ENCODE measurements at places on chromosomes 13 and 19. TPM values are rescaled to one million over a fixed set of nuclear protein-coding genes. Genes with fewer than 3 reads are reported as not detected.

DNA sequence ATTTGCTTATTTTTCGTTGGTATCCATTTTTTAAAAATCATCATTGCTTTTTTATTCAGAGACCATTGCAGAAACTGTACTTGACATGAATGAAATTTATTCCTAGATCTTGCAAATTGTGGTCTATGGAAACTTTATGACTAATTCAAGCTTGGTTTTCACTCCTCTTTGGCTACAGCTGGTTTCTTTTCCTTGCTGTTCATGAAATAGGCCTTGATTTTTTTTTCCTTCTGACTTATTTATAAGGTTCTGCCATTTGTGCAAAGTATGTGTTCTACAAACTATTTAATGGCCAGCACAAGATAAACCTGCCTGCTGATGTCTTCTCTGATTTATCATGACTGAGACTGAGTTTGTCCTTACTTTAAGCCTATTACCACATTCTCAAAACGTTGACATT is 764.0 kb upstream of the SLITRK5 start:
- no peak overlapping the region for H3K27ac ChIP-seq
- H3K36me3 ChIP-seq, result no peaks in the 10 kb centered on the region
- H3K27me3 ChIP-seq, result peaks cover 2% of the 10 kb centered on the region
- no peak for DNase-seq
- no peaks in the 10 kb centered on the region for H3K4me1 ChIP-seq

DNA sequence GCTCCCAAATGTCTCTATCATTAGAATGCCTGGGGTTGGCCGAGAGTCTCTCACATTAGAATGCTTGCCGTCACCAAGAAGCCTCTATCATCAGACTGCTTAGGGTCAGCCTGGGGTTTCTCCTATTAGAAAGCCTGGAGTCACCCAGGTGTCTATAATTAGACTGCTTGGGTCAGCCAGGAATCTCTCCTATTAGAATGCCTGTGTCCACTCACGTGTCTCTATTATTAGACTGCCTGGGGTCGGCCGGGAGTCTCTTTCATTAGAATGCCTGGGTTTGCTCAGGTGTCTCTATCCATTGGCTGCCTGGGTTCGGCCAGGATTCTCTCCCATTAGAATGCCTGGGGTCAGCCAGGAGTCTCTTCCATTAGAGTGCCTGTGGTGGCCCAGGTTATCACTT is 1453.1 kb downstream of the UQCRFS1 start:
- H3K27ac ChIP-seq, result no peak overlapping the region
- peaks cover 60% of the 10 kb centered on the region for H3K36me3 ChIP-seq
- no peak overlapping the region for H3K4me3 ChIP-seq

DNA sequence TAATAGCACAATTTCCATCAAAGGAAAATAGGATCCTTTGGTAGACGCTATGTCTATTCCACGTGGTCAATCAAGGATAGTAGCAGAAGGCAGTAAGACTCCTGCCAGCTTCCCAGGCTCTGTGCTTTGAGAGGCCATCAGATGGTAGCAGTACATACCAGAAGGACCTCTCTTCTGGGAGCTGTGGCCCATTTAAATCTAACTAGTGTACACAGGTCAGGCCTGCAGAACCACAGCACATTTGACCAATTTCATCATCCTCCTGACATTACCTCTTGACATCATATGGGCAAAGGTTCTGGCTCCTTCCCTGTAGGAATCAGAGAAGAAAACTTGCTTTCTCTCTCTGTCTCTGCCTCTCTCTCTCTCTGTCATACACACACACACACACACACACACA is 229.6 kb upstream of the HTR2A start:
- peaks cover 1% of the 10 kb centered on the region for H3K27me3 ChIP-seq
- H3K27ac ChIP-seq, result no peak overlapping the region
- no peak for DNase-seq
- H3K4me3 ChIP-seq, result no peak overlapping the region
- peaks cover 4% of the 10 kb centered on the region for H3K4me1 ChIP-seq

GRCh38 chr19:30752876-30753275 is 380.7 kb downstream of the ZNF536 start:
- DNase-seq, result no peak
- H3K4me3 ChIP-seq, result no peak overlapping the region
- peaks cover 2% of the 10 kb centered on the region for H3K27me3 ChIP-seq
- peaks cover 12% of the 10 kb centered on the region for H3K36me3 ChIP-seq
- H3K27ac ChIP-seq, result no peak overlapping the region
- H3K4me1 ChIP-seq, result peaks cover 2% of the 10 kb centered on the region

DNA sequence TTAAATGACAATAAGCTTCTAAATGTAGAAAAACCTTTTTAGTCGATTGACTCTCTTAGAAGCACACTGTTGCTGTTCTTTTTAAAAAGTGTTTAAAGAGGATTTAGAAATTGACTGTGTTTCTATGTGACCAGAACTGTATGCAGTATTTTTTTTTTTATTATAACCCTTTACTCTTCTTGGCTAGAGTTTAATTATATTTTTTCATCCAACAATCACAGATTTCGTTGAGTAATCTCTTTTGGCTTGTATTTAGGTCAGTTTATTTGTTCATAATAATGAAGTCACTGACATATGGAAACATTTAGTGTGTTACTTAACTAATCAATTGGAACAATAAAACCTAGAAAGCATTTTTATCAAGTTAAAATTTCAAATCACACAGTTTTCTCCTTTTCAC is 19.9 kb downstream of the CSNK1A1L start:
- H3K27me3 ChIP-seq, result no peaks in the 10 kb centered on the region
- no peak overlapping the region for H3K27ac ChIP-seq
- H3K4me3 ChIP-seq, result no peak overlapping the region
- no peak for DNase-seq
- H3K36me3 ChIP-seq, result no peaks in the 10 kb centered on the region

DNA sequence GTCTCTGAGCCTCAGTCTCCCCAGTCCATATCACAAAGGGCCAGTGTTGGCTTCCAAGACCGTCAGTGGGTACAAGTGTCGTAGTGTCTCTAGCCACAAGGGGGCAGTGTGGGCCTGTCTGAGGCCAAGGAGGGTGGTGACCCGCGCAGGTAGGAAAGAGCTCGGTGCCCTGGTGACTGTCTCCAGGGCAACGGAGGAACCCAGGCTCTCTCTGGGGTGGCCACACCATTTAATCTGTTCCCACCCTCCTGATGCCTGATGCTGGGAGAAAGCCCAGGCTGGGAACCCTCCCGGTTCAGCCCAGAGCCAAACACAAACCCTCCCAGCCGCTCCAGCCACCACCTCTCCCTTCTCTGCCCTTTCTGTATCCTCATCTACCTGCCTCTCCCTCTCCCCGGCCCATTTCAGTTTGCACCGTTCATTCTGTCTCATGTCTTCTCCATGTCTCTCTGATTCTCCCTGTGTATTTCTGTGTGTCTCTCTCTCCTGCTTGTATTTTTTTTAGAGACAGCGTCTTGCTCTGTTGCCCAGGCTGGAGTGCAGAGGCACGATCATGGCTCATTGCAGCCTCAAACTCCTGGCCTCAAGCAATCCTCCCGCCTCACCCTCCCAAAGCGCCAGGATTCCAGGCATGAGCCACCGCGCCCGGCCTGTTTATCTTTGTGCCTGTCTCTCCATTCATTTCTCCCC is 17.5 kb upstream of the MEIS3 start:
- H3K4me3 ChIP-seq, result peak overlapping the region; percentile 63
- H3K4me1 ChIP-seq, result peaks cover 5% of the 10 kb centered on the region
- H3K27me3 ChIP-seq, result peaks cover 8% of the 10 kb centered on the region

- DNase-seq, result no peak
- no peak overlapping the region for H3K4me3 ChIP-seq
- H3K27me3 ChIP-seq, result peaks cover 5% of the 10 kb centered on the region
- peaks cover 12% of the 10 kb centered on the region for H3K4me1 ChIP-seq
These were observed 40.8 kb downstream of the ADPRHL1 start for GRCh38 chr13:113412440-113412839.

NOVA2 gene
- 163 TPM for total RNA-seq

PEAK3 gene
- total RNA-seq, result not detected

DNA sequence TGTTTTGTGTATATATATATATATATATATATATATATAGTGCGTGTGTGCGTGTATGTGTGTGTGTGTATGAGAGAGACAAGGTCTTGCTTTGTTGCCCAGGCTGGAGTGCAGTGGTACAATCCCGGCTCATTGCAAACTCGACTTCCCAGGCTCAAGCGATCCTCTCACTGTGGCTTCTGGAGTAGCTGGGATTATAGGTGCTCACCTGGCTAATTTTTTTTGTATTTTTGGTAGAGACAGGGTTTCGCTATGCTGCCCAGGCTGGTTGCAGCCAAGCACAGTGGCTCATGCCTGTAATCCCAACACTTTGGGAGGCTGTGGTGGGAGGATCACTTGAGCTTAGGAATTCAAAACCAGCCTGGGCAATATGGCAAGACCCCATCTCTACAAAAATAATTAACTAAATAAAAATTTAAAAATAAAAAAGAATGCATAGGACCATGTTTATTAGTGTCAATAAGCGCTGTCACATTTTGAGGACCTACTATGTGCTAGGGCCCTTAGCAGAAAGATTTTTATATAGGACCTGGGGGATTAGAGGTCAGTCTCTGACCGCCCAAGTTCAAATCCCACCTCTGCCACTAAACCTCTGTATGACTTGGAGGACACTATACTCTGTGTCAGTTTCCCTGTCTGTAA is 1.8 kb downstream of the PVR start:
- H3K36me3 ChIP-seq, result no peaks in the 10 kb centered on the region
- H3K27me3 ChIP-seq, result peaks cover 5% of the 10 kb centered on the region
- H3K27ac ChIP-seq, result no peak overlapping the region
- no peaks in the 10 kb centered on the region for H3K4me1 ChIP-seq

DNA sequence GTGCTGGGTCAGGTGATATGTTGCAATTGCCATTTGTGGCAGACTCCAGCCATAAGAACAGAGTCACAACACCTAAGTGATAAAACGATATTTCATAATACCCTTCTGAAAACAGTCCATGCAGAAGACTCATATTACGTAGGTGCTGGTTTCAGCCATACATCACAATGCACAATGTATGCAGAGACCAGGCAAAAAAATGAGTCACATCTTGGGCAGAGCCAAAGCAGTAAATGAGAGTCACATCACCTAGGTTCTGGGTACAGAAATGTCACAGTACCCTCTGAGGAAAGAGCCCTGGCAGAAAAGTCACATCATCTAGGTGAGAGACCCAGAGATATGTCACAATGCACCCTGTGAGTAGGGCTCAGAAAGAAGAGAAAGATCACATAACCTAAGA is 125.2 kb upstream of the ZNF91 start:
- H3K4me1 ChIP-seq, result no peaks in the 10 kb centered on the region
- H3K4me3 ChIP-seq, result no peak overlapping the region
- no peak for DNase-seq
- H3K36me3 ChIP-seq, result no peaks in the 10 kb centered on the region
- peaks cover 2% of the 10 kb centered on the region for H3K27me3 ChIP-seq
- no peak overlapping the region for H3K27ac ChIP-seq

NCCRP1 gene
- total RNA-seq, result 0.61 TPM

USPL1 gene
- 101 TPM for total RNA-seq

Measured in glutamatergic neuron (in vitro differentiated cells).